ENCODE measurements at places on chromosomes 16 and 17.

DNA sequence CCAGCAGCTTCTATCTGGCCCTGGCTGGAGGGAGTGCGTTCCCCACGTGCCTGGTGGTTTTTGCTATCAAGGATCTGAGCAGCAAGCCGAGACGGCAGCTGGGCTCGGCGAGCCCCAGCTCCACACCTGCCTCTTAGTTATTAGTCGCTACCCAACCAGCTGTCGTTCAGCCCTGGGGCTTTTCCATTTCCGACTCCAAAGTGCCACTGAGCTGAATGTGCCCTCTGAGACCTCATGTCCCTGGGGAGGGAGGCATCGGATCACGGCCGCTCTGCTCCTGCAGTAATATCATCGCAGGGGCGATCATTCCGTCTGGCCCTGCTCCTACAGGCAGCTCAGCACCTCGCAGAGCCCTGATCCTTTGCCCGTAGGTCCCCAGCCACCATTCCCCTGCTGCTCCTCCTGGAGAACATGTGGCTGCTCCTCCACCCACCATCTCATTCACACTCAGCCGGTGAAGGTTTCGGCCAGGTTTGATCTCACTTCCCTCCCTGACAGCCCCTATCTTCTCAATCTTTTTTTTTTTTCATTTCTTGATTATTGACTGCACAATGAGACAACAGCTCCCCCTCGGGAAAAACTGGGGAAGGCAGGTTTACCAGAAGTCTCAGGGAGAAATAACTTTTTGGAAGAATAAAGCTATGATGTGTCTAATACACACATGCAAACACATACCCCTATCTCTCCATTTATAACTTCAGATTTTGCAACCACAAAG, 86.7 kb downstream of the ZFHX3 start:
- DNase-seq = peak; percentile 55

GRCh38 chr16:67506468-67506867, 22.2 kb upstream of the RIPOR1 start:
- no peak for DNase-seq

- no peak for DNase-seq
These were observed 9.1 kb downstream of the CRHR1 start for GRCh38 chr17:45792995-45793755.

- no peak for DNase-seq
These were observed 16.2 kb downstream of the SLC6A4 start for GRCh38 chr17:30219315-30219714.

GRCh38 chr17:46192189-46192438, 1.1 kb downstream of the KANSL1 start:
- DNase-seq = no peak

GRCh38 chr17:59607817-59608403, 11.8 kb upstream of the CLTC start:
- DNase-seq = no peak

- DNase-seq = no peak
These were observed 24.4 kb downstream of the CNTNAP1 start for GRCh38 chr17:42706732-42707131.

GRCh38 chr16:71732587-71732986, 8.1 kb upstream of the PHLPP2 start:
- DNase-seq = no peak

DNA sequence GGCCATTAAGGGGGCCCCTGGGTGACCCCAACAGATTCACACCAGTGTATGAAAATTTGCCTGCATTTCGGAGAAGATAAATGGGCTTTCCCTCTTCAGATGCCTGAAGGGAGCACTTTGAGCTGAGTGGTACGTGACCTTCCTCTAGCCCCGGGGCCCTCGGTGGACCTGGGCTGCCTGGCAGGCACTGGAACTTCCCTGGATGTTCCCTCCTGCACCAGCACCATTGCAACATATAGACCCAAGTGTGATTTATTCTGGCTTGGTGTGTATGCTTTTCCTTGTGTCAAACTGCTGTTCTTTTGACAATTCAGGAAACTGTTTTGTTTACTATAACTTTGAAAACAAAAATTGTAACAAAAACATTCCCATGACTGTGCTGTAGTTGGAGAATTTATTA, 93.8 kb downstream of the TNFRSF13B start:
- DNase-seq = no peak

DNA sequence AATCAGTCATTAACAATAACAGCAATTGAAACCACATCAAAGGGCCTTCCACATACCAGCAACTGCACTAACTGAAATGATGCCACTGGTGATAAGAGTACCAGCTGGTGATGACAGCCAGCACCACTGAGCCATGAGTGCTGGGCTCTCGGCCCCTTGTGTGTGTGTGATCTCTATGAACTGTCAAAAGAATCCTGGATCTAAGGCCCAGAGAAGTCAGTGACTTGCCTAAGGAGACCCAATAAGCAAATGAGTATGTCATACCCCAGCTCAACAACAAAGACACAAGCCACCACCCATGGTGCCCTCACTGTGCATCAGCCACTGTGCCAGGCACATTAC, 220.9 kb downstream of the ZNF423 start:
- no peak for DNase-seq

DNA sequence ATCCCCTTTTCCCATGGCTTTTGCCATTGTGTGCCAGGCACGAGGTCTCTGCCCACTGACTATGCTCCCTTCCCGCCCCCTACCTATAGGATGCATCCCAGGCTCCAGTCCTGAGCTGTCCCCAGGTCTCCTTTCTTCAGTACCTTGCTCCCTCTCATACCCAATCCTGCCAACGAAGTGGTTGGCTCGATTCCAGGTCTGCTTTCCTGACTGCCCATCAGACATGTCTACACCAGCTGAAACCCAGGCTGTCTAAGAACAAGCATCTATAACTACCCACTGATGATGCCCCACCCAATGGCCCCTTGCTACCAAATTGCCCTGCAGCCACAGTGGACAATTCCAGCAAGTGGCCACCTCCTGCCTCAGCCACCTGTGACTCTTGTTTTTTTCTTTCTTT, 479.1 kb downstream of the SOX9 start:
- no peak for DNase-seq

DNA sequence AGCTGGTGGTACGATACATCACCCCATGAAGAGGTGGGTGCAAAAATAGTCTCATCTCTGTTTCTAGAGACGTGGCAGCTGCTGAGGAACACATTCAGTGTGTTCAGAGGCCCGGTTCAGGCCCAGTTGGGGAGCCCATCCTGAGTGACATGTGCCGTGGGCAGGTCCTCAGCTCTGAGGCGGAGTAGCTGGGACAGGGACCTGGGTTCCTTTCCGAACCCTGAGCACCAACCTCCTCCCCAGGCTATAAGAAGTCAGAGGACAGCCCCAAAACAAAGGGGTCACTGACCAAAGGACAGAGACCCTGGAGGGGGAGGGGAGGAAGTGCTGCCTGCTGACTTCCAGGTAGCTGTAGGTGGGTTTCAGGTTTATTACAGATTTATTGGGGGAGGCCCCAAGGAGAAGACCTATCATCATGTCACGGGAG, 5.1 kb downstream of the LDHD start:
- DNase-seq = no peak

- no peak for DNase-seq
These were observed 16.2 kb upstream of the KIFC3 start for GRCh38 chr16:57818377-57819064.

DNA sequence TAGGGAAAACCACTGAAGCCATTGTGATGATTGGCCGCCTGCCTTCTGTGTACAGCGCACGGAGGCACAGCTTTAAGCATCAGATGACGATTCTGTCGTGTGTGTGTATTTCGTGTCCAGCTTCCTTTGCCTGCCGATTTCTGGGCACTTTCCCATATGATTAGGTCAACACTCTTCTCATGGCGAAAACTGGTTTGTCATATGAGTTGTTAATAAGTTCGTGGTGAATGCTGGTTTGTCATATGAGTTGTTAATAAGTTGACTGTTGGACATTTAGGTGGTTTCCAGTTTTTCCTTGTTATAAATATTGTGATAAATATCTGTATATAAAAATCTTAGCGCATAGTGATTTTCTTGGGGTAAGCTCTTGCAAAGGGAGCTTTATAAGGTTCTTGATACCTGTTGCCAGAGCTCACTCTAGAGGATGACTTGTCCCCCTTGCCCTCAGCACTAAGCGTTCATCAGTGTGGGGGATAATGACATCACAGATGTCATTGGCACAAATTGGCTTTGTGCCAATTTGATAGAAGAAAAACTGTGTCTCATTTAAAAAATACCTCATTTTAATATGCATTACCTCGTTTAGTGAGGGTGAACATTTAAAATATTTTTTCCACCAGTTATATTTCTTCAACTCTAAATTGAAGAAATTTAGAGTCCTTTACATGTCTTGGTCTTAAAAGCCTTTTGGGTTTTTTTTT, 40.0 kb downstream of the PGS1 start:
- no peak for DNase-seq

- DNase-seq = no peak
These were observed 142.3 kb downstream of the ABCC12 start for GRCh38 chr16:48013491-48013901.

- peak; percentile 29 for DNase-seq
These were observed 20.8 kb upstream of the ATP5MC1 start for GRCh38 chr17:48871551-48872351.

DNA sequence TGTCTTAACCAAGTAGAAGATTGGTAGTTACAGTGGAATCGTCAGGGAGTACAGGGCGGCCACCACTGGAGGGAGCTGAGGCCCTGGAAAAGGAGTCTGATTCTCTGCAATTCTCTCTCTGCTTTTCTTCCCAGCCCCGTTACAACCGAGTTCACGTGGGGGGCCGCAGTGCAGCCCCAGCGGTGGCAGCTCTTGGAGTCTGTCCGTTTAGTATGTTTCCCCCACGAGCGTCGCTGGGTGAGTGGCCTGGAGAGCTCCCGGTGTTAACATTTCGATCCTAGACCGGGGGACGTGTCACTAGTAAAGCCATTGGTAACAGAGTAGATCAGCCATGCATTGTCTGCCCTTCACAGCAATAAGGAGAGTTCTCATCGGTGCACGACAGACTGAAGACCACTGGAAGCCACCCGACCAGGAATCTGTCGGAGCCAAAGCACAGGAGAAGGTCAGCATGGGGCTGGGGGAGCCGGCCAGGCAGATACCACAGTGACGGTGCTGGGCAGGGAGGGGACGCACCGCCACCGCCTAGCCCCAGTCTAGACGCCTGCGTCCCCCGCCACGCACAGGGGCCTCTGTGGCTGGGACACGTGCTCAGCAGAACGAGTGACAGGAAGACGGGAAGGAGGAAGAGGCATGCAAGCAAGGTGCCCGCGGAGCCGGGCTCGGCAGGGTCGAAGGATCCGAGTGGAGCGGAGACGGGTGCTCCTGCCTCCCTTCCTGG, 15.7 kb downstream of the SLC16A3 start:
- DNase-seq = no peak

DNA sequence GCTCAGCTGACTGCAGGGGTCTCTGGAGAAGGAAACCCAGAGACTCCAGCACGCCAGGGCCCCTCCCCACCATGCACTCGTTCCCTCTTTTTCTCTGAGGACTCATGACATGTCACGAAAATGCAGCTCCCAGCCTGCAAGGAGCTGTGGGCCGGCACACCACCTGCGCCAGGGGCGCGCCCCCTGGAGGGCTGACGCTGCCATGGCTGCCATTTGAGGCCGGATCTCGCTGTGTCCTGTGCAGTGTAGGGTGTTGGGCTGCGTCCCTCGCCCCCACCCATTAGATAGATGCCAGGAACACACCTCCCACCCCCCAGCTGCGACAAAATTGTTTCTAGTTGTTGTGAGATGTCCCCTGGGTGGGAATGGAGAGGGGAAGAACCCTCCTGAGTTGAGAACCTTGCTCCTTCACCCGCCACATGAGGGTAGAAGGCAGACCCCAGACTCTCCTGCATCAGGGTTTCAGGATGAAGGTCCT, 8.2 kb downstream of the SYNGR2 start:
- no peak for DNase-seq

DNA sequence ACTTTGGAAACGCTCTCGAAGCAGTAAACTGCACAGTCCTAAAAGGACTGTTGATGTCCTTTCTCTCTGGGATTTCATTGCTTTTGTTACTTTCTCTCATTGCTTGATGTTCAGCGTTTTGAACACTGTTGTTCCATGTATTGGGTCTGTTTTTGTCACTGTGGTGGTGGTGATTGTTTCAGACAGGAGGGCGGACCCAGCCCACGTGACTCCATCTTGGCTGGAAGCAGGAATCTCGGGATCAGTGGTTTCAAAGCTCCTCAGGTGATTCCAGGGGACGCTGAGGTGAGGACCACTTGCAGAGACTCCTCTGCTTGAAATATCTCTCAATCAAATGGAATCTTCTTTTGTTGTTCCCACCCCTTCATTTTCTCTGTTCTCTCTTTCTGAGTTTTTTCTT, 18.3 kb downstream of the C16orf54 start:
- no peak for DNase-seq

DNA sequence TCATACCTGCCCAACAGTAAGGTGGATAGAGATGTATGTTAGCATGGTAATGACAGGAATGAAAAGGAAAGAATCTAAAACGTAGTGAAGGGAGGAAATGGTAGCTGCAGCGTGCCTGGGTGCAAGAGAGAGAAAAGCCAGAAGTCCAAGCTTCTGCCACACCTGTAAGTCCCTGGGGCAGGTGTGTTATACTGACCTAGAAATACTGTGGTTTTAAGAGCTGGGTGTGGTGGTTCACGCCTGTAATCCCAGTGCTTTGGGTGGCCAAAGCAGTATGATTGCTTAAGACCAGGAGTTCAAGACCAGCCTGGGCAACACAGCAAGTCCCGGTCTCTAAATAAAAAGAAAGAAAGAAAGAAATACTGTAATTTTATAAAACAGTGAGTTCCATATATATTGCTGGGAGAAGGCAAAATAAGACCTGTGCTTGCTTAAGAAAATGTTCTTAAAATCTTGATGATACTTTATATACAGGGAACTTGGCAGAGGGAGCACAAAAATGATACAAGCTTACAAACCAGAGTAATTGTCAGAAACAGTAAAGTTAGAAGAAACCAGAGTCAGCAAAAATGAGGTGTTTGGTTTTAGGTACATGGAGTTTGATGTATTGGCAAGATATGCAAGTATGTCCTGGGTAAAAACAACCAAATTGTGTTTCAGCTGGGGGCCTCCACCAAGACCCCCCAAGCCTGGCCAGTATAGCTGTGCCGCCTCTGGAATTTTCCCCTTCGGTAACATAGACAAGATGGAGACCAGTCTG, 6.6 kb downstream of the ALOX12 start:
- no peak for DNase-seq

- no peak for DNase-seq
These were observed 29.4 kb downstream of the PPM1E start for GRCh38 chr17:58785097-58785496.

DNA sequence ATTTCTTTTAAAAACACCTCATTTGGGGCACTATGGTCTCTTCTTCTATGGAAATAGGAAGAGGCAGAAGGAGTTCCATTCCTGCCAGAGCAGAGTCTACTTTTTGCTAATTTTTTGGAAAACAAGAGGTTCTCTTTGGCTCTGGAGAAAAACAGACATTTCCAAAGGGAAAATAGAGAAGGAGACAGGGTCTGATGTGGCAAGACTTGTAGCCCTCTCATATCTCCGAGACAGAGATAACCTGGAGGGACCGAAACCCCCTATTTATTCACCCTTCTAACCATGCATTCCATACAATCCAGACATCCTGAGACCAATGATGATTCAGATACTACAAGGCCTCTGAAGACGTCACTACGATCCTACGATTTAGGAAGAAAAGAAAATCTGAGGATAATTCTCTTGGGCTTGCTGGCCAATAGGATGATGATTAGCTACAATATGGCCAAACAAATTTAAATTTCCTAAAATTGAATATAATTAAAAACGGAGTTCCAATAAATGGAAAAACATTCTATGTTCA, 70.2 kb downstream of the HIC1 start:
- no peak for DNase-seq

All from left renal pelvis (tissue), 4 donors.